ENCODE measurements at places on chromosomes 7 and 10.
A peak's percentile ranks its signal among the peaks of the same experiment; 100 is the strongest.

GRCh38 chr10:90709727-90710126, 148.1 kb downstream of the HTR7 start:
- no peak for DNase-seq

GRCh38 chr10:61933859-61934555, 32.5 kb downstream of the ARID5B start:
- no peak for DNase-seq

GRCh38 chr10:34576797-34577196, 238.3 kb downstream of the PARD3 start:
- no peak for DNase-seq

- no peak for DNase-seq
Observed at GRCh38 chr7:16271355-16271915, 149.9 kb downstream of the CRPPA start.

DNA sequence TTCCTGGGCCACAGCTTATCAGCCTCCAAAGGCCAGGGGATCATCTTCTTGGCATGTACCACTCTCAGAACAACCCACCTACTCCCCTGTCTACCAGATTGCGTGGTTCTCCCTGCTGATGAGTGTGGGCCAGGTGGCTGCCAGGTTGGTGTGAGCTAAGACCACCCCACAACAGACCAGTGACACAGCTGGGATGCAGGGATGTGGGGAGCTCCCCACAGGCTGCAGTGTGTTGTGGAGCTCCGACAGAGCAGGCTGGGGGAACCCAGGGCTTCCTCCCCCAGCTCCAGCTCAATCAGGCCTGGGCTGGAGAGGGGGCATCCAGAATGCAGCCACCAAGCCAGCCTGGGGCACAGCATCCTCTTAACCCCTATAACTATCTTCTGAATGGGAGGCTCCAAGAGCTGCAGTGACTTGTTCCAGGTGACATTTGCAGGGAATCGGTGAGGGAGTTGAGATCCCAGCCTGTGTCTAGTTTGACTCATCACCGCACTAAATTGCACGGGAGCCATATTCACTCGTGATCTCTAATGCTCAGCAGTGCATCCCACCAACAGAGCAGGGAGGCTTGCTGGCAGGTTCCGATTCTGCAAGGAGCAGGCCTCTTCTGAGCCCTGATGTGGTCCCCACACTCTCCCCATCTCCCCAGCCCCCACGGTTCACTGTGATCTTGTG, 596 bp upstream of the GDF2 start:
- no peak for DNase-seq

GRCh38 chr7:11714205-11714604, 117.8 kb downstream of the THSD7A start:
- DNase-seq: no peak

DNA sequence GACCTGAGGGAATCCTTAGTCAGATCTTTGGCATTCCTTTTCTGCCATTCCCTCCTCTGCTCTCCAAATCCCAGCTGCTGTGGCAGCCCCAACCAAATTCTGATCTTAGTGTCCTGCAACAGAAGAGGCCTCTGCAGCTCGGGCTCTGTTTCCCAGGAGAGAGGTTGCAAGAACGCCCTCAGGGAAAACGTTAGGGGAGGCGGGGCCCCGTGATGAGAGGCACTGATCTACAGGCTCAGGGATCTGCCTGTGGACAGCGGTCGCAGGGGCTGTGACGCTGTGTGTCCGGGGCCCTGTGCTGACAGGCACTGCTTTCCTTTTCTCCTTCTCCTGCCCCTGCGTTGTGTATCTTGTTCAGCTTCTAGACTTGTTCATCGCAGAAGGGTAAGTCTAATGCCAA, 57.3 kb upstream of the DPYSL4 start:
- no peak for DNase-seq

GRCh38 chr7:27652518-27652917, 10.2 kb downstream of the HIBADH start:
- no peak for DNase-seq

GRCh38 chr7:129952086-129952652, 591 bp downstream of the UBE2H start:
- DNase-seq: no peak

DNA sequence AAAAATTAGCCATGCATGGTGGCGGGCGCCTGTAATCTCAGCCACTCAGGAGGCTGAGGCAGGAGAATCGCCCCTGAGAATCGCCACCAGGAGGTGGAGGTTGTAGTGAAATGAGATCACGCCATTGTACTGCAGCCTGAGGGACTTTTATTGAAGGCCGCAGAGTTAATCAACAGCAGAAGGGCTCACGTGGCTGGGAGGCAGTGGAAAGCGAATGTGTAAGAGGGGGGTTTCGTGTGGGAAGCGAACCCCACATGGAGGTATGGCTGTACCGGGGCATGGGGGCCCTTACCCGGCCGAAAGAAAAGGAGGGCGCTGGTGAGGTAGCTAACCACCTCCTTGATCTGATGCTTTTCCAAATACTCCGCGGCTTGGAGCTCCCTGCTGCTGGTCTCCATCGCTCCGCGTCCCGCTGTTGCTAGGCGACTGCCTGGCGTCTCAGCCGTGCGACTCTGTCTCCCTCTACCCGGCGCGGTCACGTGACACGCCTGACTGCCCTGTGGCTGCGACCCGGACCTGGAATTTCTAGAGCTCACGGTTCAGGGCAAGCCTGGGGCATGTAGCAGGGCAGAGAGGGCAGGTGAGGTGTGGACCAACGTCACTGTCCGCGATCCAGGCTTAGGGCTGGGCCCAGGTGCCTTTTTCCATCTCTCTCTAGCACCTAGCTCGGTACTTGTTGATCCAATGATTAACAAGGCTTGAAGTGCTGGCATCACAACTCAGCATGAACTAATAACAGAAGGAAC, at the start of gene EFCAB10:
TSS of gene EFCAB10 (minus strand) at position 428 of the 746 bp plus-strand sequence. CDS start at position 398, 30 bp downstream.
- DNase-seq: peak; percentile 32

- no peak for DNase-seq
Observed at GRCh38 chr7:80334908-80335307, 177.0 kb downstream of the GNAT3 start.

DNA sequence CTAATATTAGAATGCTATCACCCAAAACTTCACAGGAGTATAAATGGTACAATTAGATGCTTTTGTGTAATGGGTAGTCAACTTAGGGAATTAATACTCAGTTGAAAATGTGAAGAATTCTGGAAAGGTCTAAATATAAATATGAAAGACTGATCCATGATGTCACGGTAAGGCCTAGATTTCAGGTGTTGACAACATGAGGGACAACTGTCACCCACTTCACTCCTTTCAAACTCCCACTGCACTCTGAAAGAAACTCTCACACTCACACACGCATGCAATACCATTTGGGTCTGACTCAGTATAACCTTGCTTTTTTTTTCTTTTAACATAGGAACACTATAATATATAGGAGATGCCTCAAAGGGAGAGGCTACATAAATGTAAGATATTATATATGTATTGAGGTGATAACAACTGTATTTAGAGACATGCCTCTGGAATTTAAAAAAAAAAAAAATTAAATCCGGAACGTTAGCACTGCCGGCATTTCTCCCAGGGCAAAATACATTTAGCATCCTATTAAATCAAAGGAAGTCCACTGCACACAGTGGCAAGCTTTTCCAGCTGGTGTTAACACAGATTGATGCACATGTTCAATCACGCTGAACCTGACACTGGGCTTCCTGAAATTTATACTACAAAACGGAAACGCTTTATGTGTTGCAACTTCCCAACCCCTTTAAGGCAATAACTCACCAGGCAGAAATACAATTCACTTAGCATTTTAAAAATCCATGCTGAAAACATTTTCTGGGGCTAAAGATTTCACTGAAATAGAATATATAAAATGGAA, 74.9 kb downstream of the RSU1 start:
- no peak for DNase-seq

DNA sequence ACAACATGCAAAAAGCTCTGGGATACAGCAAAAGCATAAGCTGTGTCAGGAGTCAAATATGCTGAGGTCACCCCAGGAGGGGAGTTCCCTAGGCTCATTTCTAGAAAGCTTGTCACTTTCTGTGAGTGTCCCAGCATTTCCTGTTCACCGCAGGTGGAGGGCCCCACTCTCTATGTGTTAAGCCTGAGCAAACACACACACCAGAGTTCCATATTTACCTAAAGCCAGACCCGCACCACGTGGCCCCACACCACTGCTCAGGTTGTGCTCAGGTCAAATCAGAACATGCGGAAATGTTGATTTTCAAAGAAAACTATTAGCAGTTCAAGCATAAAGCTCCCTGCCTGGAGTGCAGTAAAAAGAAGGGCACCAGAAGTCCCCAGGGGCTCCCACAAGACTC, 259.6 kb upstream of the PPP2R2D start:
- no peak for DNase-seq

GRCh38 chr10:59181668-59182067, 5.2 kb downstream of the PHYHIPL start:
- no peak for DNase-seq

DNA sequence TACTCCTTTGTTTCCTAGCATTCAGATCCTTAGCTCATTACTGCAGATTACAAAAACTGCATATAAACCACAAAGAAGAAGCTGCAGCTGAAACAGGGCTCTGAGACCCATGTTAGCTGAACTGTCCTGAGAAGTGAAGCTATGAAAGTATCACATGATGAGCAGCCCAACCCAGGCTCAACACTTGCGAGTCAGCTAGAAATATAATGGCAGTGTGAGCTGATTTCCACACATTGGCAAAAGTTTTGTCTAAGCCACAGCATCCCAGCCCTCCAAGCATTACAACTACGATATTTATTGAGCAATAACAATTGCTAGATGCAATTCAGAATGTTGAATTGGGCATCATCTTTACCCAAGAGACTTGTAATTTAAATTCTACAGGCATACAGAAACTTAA, 34.5 kb upstream of the SKAP2 start:
- DNase-seq: no peak

GRCh38 chr10:89838044-89838615, 136.7 kb downstream of the KIF20B start:
- DNase-seq: no peak

DNA sequence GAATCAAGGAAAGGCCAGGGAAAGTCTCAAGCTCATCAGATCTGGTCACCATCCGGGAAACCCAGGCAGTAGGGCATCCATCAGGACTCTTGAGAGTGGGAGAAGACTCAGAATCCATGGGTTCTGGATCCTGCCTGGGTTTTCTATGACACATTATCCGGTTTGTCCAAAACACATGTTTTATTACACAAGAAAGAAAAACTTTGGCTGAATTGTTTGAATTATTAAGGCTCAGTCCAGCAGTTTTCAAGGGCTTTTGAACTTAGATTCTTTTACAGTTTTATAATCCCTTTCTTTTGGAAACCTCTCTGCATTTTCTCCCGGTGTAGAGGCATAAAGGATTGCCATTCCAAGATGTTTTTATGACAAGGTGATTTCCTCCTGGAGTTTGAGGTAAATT, 528.5 kb upstream of the MGMT start:
- DNase-seq: no peak

- DNase-seq: no peak
Observed at GRCh38 chr7:22771872-22772228, 44.9 kb downstream of the IL6 start.

DNA sequence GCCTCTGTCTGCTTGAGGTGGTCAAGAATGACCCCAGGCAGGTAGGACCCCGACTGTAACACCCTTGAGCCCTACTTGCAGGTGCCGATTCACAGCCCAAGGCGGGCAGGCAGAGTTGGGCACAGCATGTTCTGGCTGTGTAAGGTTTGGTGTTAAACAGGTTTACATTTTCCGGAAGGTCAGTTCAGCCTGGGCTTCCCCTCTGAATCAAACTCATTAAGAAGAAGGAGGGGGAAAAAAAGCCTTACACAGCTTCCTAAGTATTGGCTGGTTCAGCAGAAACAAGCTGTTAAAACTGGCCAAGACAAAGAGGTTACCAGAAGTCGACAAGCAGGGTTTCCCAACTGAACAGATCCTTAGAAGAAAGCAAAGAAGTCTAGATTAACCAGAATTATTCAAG, 132.7 kb downstream of the PRPF18 start:
- no peak for DNase-seq

DNA sequence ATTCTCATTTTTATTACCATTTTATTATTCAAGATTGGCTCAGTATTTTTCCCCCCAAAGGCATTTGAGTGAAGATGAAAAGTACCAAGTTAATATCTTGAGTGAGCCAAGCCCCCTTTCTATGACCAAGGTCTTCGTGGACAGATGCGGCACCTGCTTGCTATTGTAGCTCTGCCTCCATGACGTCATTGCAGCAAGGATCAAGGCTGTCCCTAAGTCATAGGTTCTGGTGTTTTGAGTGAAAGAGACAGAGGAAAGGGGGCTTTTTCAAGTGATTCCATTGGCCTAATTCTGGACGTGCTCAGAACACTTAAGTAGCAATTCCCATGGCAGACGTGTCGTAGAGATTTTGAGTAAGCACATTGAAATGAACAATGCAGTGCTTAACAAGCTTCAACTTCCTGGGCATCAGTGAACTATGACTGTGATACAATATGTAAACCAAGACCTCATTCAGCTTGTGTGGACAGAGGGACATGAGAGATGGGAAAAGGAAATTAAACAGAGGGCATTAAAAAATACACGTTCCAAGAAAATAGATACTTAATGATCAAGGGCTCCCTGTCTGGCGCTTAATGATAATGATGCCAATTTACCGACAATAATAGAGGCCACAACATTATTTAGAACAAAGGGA, 248.7 kb upstream of the NPVF start:
- DNase-seq: no peak

DNA sequence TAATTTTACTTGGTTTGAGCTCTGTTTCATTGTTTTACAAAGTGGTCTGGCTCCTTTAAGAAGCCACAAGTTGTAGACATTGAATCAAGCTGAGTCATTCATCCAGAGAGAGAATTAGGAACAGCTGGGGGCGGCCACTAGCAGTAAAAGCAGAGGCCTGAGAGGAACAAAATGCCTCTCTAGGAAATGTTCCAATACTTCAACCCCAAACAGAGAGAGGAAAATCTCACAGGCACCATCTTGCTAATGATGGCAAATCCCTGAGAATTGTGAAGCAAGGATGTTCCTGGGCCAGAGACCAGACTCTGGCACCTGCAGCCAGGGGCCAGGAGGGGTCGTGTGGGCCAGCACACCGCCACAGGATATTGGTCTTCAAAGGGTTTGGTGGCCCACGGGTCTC, 26.5 kb upstream of the TRIL start:
- DNase-seq: no peak

- no peak for DNase-seq
Observed at GRCh38 chr10:58765910-58766309, 253.2 kb downstream of the BICC1 start.

DNA sequence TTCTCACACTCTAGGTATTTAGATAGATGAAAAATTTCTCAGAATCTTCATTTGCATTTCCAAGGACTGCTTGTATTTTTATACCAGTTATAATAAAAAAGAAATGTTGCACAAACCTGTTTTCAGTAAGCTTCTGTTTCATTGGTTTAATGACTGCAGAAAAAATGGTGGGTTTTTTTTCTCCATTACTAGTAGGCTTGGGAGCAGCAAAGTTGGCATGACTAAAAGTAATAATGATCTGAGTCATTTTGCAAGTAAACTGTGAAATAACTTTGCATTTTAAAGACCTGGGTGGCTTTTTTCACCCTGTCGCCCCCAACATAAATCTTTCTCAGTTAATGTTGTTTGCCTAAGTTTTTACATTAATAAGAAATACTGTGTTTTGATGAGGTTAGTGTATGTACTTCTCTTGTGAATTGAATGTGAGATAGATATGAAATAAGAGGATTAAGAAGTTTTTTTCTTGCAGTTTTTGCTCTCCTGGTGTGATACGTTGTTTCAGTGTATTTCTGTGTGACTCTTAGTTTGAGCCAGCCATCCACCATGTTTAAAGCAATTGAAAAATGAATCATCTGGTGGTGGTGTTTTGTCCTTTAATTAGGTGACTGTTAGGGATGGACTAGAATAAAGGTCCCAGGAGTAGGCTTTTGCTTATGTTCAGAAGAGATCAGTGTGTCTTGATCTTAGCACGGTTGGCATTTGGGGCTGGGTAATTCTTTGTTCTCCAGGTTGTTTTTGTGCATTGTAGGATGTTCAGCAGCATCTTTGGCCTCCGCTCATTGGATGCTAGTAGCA, 1.8 kb downstream of the GNAI1 start:
- DNase-seq: no peak

Measured in activated CD8-positive, alpha-beta memory T cell treated with anti-CD3 and anti-CD28 coated beads for 48 hours (primary cell).